ENCODE measurements at places on chromosomes 13 and 19.

GRCh38 chr19:19329126-19329525 is 8.5 kb downstream of the MAU2 start:
- no peak for DNase-seq

GRCh38 chr13:113746671-113747070 is 12.4 kb upstream of the TMEM255B start:
- DNase-seq, result no peak

- DNase-seq, result no peak
These were observed 3.6 kb downstream of the SIGLEC11 start for GRCh38 chr19:49957262-49957915.

DNA sequence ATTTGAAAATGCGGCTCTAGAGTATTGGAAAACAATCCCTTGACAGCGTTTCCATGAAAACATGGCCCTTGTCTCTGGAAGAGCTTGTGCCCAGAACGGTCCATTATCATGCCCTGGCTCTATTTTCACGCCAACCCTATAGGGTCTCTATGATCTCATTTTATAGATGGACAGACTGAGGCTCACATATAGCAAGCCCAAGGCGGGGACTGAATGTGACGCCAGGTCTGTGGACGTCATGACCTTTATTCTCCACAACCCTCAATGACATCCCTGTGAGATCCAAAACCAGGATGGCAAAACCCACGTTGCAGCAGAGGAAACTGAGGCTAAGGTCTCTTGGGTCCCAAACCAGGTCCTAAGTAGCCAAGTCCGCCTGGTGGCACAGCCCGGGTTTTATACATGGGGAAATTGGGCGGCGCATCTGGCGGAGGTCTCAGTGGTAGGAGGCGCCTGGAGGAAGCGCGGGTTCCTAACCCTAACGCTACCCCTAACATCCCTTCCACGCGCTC is 425 bp upstream of the COLGALT1 start:
- no peak for DNase-seq

DNA sequence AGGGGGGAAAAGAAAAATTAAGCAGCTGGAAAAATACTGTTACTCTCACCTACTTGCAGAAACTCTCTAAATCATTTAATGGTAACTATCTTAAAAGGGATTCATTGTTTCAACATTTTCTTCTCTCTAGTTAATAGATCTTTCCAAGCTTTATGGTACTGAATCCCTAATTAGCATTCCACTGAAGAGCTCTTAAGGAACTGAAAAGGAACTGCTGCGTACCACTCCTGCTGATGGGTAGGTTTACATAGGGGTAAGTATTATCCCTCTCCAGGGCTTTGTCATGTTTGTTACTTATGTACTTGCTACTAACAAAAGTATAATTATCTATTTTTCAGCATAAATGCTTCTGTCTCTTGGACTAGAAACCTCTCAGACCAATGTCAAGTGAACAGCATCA is 12.5 kb downstream of the TEX30 start:
- DNase-seq, result no peak

- no peak for DNase-seq
These were observed 441.4 kb upstream of the ZNF507 start for GRCh38 chr19:31903979-31904378.

GRCh38 chr19:29544656-29545360 is 19.0 kb downstream of the VSTM2B start:
- DNase-seq, result no peak

- DNase-seq, result peak; percentile 89
These were observed 4.3 kb downstream of the MYO9B start for GRCh38 chr19:17079710-17080439.

GRCh38 chr13:98771838-98772611 is 19.6 kb upstream of the SLC15A1 start:
- no peak for DNase-seq

DNA sequence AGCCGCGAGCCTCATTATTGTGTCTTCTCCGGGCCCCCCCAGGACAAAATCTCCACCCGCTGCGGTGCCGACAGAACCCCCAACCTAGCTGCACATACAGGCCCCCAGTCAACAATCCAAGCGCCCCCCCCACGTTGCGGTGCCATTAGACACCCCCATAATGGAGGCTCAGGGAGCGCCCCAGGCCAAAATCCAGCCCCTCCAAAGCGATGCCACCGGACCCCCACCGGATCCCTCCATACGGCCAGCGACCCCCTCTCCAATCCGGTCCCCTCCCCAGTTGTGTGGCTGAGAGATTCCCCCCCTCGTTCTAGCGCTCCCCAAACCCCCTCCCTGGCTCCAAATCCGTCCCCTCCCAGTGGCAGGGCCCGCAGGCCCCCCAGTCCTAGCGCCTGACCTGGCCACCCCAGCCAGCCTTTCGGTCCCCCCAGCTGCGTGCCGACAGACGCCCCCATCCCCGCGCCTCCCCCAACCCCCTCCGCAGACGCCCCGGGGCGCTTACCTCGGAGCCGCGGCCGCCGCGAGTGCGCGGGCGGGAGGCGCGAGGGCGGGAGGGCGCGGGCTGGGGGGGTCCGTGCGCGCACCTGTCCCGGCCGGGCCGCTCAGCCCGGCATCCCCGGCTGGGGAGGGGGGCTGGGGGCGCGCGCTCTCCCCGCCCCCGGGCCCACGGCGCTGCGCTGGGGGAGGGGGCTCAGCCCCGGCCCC is 21.6 kb upstream of the SEMA6B start:
- DNase-seq, result no peak

DNA sequence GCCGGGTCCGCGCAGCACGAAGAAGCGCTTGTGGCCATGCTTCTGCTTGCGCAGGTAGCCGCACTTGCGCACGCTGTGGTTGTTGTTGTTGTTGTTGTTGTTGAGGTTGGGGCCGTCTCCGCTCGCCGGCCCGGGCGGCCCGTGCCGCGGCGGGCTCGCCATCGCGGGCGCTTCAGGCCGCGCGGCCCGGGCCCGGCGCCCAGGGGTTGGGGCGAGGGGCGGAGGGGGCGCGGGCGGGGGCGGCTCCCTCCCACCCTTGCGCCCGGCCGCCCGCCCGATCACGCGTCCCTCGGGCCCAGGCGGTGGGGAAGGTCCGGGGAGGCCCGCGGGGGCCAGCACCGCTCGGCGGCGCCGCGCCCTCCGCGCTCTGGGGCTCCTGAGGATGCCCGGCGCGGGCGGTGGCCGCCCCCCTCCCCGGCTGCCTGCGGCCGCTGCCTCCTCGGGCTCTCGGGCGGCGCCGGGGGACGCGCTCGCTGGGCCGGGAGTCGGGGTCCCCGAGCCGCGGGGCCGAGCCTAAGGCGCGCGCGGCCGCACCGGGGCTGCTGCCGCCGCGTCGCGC is 412 bp downstream of the IRS2 start:
- no peak for DNase-seq

DNA sequence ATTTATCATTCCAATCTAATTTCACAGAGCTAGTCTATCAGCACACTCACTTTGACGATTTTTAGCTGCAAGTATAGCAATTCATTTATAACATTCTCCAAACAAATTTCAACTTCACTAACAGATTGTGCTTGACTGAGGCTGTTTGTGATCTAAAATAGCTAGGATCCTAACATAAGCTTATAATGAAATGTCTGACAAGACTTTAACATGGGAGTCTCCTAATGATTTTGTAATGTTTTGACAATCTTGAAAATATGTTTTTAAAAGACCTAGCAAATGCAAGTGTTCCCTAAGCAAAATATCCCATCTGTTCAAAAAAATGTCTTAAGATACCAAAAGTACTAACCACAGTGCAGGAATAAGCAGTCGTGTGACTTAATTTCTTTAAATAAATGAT is 889.5 kb upstream of the SPRY2 start:
- no peak for DNase-seq

DNA sequence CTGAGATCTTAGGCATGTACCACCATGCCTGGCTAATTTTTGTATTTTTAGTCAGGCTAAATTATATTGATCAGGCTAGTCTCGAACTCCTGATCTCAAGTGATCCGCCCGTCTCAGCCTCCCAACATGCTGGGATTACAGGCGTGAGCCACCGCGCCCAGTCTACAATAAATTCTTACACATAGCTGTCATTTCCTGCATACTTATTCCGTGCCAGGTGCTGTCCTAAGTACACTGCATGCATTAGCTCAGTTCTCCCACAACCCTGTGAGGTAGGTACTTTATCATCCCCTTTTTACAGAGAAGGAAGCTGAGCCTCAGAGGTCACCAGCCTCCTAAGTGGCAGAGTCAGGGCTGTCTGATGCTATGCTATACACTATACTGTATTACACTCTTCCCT is 7.2 kb upstream of the RHPN2 start:
- DNase-seq, result no peak

- no peak for DNase-seq
These were observed 85.8 kb upstream of the SPATA13 start for GRCh38 chr13:24074678-24075077.

- DNase-seq, result no peak
These were observed 253.0 kb downstream of the PCDH20 start for GRCh38 chr13:61162636-61163035.

- peak; percentile 93 for DNase-seq
These were observed at the start of gene ZFP36 for GRCh38 chr19:39406656-39407409. Gene ZFP36 (plus strand): TSS chr19:39406847. CDS start chr19:39406905, 58 bp downstream.

GRCh38 chr19:13478576-13478975 is 27.7 kb downstream of the CACNA1A start:
- DNase-seq, result no peak

GRCh38 chr19:1069009-1069779 is 2.2 kb downstream of the ARHGAP45 start:
- peak; percentile 82 for DNase-seq

- DNase-seq, result peak; percentile 14
These were observed 60.8 kb downstream of the ALOX5AP start for GRCh38 chr13:30796132-30796572.

DNA sequence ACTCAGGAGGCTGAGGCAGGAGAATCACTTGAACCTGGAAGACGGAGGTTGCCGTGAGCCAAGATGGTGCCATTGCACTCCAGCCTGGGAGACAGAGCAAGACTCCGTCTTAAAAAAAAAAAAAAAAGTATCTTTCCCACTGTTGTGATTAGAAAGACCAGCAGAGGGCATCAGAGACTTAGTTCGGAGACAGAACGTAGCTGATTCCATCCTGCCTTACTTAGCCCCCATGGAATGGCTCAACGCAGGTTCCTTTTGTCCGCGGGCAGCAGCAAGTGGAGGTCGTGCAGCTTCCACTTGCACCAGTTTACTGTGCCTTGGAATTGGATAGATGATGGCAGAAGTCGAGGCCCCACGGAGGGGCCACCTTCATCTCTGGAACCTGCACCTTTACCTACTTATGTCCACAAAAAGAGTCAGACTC is 8.1 kb downstream of the TIMM29 start:
- DNase-seq, result peak; percentile 64

DNA sequence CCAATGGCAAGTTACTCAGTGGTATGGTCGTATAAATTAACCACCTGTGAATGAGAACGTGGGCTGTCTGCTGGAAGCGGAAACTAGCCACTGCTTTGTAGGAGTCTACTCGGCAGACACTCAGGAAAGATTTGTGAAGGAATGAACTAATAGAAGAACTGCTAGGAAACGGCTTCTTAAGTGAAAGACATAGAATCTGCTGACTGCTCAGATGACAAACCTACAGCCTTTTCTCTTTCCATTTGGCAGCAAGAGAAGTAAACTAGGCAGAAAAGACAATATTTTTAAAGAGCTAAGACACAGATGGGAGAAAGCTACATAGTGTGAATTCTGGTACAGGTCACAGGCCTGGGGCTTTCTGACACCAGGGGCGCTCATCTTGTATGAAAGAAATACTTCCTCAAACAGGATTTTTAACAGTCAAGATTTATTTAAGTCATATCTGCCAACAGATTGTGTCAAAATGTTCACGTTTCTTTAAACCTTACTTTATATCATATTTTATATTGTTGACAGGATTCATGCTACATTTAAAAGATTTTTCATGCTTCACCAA is 78.4 kb downstream of the MIPEP start:
- DNase-seq, result no peak

DNA sequence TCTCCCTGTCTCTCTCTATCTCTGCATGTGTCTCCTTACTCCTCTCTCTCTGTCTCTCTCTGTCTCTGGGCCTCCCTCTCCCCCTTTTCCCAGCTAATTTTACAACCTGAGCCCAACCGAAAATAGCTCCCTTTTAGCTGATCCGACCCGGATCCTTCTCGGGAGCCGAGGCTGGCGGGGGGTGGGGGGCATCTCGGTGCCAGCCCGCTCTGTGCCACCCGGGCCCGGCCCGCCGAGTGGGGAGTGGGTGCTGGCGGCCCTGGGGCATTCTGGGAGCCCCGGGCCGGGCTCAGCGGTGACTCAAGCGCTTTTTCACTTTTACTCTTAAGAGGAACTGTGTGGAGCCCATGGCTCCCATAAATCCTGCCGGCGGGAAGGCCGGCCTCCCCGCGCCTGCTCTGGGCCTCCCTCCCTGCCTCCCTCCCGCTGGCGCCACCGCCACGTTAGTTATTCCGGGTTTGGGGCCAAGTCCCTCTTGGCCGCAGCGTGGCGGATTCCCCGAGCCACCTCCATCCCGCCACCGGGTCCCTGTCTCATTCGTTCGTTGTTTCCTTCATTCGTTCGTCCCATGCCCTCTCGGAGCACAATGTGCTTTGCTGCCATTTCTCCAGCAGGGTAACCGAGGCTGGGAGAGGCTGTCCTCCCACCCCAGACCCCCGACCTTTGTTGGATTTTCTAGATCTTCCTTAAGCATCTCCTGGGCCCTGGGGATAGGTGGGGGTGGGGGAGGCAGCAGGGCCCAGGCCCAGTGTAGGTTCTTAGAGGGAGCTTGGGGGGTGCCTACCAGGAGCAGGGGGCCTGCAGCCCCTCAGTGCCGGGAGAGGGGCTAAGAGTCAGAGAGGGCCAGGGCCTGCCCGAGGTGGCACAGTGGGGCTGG is 3.2 kb downstream of the NFIC start:
- DNase-seq, result no peak

DNA sequence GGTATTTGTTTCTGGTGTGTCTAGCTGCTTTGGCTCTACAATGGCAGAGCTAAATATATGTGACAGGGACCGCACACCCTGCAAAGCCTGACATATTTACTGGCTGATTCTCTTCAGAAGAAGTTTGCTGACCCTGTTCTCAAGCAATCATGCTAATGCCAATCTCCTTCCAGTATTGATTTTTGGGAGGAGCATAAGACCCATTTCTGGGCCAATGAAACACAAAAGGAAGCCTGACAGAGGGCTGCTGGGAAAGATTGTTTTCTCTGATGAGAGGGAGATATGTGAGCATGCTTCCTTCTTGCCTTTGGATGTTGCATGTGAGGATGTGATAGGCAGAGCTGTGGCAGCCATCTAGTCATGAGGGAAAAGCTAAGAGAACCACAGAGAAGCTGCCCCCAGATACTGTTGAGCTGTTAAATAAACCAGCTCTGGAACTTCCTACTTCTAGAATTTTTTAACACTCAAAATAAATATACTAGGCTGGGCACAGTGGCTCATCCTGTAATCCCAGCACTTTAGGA is 31.4 kb upstream of the TPTE2 start:
- DNase-seq, result no peak

DNA sequence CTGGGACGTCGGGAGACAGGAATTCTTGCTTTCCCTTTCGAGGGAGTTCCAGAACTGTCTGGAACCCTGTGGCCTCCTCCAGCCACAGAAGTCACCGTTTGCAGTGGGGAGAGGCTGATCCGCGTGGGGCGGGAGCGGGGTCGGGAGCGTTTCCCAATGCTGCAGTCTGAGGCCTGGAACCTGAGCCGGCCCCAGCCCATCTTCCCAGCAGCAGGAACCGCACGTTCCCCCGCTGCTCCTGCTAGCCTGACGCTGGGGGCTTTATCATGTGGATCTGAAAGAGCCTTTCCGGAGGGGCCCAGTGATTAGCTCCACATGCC is 13.4 kb downstream of the DPP9 start:
- no peak for DNase-seq

- DNase-seq, result no peak
These were observed 586.9 kb upstream of the KLHL1 start for GRCh38 chr13:70694996-70695715.

- peak; percentile 90 for DNase-seq
These were observed 4.9 kb downstream of the ARHGEF1 start for GRCh38 chr19:41887711-41888382.

Measured in CD4-positive, alpha-beta T cell treated with Interleukin-2 at 100 ng/mL for 4 hours (primary cell).